ENCODE measurements at places on chromosomes 2 and 18.

GRCh38 chr2:4098137-4098536 is 394.8 kb downstream of the DCDC2C start:
- DNase-seq: no peak

- DNase-seq: no peak
Measured at GRCh38 chr2:35496022-35496421, 859.6 kb upstream of the CRIM1 start.

GRCh38 chr2:224284134-224284946 is 117.6 kb downstream of the FAM124B start:
- DNase-seq: no peak

DNA sequence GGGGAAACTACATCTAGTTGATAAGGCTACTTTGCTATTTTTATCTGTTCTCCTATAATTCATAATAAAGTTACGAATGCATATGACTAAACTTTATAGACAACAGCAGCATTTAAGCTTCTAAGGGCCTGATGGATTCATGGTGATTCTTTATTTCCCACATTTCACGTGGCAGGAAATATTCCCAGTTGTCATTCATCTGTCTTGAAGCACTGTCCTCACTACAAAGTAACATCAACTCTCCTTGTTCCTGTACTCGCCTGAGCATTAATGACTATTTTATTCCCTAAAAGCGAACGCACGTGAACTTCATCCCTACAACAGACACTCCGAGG is 2.6 kb downstream of the SATB2 start:
- DNase-seq: no peak

DNA sequence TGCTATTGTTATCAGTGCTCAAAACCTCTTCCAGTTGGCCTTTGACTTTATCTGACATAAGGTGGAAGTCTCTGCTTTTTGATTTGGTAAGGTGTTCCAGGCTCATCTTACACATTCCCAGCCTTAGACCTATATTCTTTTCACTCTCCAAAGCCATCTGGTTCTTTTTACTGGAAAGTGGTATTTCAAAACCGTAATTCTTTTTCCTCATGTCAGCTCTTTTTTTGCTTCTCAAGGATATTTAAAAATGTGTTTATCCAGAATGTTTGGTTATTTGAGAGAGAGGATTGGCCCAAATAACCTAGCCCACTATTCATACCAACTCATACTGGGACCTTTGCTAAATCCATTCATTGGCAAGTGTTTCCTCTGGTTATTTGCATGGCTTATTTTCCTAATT is 411.2 kb upstream of the PIK3C3 start:
- no peak for DNase-seq

GRCh38 chr18:54247511-54248175 is 21.7 kb upstream of the POLI start:
- DNase-seq: no peak

GRCh38 chr2:200466425-200467418 is 43.1 kb downstream of the KCTD18 start:
- no peak for DNase-seq

GRCh38 chr2:206443735-206444527 is 599 bp downstream of the ADAM23 start:
- no peak for DNase-seq

DNA sequence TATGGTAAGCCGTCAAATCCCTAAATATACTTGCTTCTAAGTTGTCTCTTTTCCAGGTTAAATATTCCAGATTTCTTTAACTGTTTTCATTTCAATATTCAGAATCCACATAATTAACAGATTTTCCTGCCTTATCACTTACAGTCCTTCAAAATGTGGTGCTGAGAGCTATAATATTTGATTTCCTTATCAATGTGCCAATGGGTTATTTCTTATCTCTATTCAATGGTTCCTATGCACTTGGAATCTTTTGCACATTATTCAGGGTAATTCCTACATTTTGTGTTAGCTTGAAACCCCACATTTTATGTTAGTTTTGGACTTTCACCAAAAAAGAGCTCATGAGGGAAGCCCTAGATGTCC is 173.5 kb downstream of the ZFP36L2 start:
- DNase-seq: no peak

- DNase-seq: no peak
Measured at GRCh38 chr18:44464398-44465180, 216.1 kb upstream of the SETBP1 start.

DNA sequence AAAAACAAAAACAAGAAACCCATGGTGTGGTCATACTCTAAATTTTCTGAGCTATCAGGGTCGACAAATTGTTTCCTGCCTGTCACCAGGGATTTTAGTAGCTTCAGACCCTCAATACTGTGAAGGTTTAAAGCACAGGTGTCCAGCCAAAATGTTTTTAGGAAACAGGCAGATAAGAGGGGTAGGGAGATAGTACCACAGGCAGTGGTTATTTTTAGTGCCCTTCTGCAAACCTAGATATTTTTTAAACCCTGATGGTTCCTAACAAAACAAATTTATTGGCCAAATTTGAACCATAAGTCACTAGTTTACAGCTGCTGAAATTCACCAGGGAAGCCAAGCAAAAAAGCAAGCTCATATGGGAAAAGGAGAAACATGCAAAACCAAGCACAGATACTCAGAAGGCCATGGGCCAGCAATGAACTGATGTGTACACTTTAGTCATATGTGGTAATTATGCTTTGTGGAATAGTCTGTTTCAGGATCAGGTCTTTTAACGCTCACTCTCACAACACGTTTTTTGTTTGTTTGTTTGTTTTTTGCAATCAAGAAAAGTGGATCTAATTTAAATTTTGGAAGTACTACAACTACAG is 156.8 kb upstream of the STK17B start:
- no peak for DNase-seq

DNA sequence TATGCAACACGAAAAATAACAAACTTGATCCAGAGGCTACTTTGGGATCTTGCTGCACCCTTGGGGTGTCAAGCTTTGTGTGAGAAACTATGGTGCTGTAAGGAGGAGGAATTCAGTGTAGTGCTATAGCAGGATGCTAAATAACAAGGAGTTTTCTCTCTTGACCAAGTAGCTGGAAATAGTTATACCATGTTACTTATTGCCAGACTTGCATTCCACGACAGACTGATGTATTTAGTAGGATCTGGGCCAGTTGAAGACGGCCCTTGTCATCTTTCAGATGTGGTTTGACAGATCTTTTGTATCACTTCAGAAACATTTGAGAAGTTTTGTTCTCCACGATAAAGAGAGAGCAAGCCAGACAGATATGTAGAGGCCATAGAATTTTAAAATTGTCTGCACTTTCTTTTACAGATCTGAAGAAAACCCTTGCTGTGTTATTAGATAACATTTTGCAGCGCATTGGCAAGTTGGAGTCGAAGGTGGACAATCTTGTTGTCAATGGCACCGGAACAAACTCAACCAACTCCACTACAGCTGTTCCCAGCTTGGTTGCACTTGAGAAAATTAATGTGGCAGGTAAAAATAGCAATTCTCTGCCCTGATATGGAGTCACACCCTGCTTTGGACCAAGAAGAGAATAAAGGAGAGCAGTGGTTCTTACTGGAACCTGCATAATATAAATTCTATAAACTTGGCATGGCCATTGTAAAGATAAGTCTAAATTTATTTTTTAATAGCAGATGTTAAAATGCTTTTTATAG is 16.3 kb downstream of the MGAT5 start:
- DNase-seq: no peak

GRCh38 chr2:42084231-42084671 is 36.4 kb downstream of the PKDCC start:
- DNase-seq: no peak

- DNase-seq: peak; percentile 95
Measured at GRCh38 chr2:231662028-231662810, 46.1 kb upstream of the PTMA start.

GRCh38 chr2:216498070-216498378 is 620 bp upstream of the RPL37A start:
- DNase-seq: no peak

- DNase-seq: no peak
Measured at GRCh38 chr2:60414495-60415138, 138.8 kb downstream of the BCL11A start.

GRCh38 chr2:110991911-110992310 is 128.8 kb upstream of the BCL2L11 start:
- DNase-seq: no peak

- DNase-seq: no peak
Measured at GRCh38 chr2:28909655-28910353, 15.3 kb downstream of the WDR43 start.

- no peak for DNase-seq
Measured at GRCh38 chr2:6730003-6730402, 135.7 kb downstream of the CMPK2 start.

DNA sequence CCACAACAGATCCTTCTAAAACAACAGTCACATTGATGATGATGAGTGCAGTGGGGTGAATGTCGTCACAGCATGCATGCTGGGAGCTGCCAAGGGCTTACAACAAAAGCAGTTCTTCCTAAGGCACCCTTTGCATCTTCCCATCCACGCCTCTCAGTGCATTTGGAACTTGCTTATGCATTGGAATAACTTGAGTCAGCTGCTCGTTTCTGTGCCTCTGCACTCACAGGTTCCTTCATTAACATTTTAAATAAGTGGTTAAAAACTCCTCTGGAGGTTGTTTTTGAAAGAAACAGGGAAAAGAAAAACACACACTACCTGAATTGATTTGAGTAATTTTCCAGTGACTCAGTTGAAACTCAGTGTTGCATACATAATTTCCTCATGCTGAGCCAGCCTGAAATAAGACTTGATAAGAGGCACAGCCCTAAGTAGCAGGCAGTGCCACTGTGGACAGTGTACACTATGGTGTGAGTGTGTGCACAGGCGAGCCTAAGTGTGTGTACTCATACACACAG is 46.8 kb upstream of the TRIM43B start:
- no peak for DNase-seq

DNA sequence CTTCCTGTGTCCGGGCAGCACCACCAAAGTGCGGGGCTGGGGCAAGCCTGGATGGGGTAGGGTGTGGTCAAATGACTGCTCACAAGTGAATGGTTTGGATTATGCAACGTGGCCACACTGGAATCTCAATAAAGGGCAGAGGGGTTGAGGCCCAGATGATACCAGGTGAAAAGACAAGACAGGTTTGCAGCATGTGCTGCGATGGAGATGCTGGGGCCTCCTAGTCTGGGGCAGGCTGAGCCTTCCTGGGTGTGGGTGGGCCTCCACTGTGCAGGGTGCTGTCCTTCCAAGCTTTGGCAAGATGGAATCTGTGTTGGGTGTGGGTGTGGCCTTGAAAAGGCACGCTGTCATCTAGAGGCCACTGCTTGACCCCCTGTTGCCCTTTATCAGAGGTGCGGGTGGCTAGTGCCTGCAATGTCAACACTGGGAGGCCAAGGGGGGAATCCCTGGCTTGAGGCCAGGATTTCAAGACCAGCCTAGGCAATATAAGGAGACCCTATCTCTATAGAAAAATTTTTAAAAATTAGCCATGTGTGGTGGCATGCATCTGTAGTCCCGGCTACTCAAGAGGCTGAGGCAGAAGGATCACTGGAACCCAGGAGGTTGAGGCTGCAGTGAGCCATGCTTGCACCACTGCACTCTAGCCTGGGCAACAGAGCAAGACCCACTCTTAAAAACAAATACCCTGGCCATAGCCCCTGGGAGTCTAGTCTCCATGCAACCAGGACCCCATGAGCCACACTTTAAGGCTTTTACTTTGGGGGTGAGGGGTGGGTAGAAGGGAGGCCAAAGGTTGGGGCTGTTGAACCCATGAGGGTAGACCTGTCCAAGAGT is 13.8 kb downstream of the RRM2 start:
- no peak for DNase-seq

DNA sequence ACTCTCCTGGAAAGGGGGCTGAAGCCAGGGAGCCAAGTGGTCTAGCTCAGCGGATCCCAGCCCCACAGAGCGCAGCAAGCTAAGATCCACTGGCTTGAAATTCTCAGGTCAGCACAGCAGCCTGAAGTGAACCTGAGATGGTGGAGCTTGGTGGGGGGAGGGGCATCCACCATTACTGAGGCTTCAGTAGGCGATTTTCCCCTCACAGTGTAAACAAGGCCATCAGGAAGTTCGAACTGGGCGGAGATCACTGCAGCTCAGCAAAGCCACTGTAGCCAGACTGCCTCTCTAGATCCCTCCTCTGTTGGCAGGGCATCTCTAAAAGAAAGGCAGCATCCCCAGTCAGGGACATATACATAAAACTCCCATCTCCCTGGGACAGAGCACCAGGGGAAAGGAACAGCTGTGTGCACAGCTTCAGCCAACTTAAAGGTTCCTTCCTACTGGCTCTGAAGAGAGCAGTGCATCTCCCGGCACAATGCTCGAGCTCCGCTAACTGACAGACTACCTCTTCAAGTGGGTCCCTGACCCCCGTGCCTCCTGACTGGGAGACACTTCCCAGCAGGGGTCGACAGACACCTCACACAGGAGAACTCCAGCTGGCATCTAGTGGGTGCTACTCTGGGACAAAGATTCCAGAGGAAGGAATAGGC is 282.3 kb upstream of the EPC2 start:
- no peak for DNase-seq

- no peak for DNase-seq
Measured at GRCh38 chr18:25187521-25188192, 164.3 kb downstream of the ZNF521 start.

DNA sequence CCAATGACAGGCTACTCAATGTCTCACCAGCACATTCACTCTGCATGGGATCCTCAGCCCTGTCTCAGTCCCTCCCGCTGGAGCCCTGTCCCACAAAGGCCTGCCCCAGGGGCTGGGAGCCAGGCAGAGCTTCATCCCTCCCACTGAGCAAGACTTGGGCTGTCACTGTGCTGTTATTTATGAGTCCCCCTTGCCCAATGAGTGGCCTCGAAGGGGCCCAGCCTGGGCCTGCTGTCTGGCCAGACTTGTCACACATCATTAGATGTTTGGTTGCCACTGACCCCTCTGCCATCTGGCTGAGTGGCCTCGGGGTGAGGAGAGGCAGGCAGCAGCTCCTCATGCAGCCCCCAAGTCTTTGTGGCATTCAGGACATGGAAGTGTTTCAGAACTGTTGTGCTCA is 330.6 kb upstream of the SKOR2 start:
- DNase-seq: no peak

GRCh38 chr2:212242724-212243123 is 295.9 kb downstream of the ERBB4 start:
- no peak for DNase-seq

DNA sequence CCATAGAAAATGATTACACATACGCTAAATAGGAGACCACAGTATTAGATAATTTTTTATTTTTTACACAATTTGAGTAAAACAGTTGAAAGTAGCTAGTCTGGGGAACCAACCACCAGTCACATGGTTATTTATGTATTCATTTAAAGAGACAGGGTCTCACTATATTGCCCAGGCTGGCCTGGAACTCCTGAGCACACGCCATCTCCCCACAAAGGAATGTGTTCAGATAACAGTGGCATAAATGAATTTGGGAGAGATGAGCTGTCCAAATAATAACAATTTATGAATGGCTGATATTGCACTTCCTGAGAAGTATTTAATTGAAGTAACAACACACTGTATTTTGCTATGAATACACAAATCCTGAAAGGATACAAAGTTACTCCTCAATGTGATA is 39.7 kb downstream of the KIDINS220 start:
- DNase-seq: no peak

DNA sequence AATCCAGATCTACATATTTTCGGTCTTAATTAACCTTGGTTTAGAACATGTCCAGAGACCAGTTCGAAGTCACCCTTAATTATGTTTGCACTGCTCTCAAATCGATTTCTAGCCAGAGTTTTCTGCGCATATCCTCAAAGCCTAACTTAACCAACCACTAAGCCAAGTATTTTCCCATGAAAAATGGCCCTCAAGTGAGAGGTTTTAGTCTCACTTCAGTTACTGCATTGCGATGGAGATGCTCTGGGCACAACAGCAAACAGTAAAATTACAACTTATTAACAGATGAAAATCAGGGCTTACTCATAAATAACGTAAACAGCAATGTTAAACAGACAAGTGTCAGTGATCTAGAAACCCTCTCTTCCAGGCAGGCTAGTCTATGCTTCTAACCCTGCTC is 4.5 kb downstream of the RTN4 start:
- DNase-seq: no peak

All from activated T-cell treated with anti-CD3 and anti-CD28 coated beads for 24 hours (primary cell).